Bronchial epithelial cell (primary cell): ENCODE measurements at places on chromosomes 5 and 9.

- DNase-seq: peak; percentile 38
Measured at GRCh38 chr5:25544652-25545249, 900.0 kb upstream of the CDH10 start.

DNA sequence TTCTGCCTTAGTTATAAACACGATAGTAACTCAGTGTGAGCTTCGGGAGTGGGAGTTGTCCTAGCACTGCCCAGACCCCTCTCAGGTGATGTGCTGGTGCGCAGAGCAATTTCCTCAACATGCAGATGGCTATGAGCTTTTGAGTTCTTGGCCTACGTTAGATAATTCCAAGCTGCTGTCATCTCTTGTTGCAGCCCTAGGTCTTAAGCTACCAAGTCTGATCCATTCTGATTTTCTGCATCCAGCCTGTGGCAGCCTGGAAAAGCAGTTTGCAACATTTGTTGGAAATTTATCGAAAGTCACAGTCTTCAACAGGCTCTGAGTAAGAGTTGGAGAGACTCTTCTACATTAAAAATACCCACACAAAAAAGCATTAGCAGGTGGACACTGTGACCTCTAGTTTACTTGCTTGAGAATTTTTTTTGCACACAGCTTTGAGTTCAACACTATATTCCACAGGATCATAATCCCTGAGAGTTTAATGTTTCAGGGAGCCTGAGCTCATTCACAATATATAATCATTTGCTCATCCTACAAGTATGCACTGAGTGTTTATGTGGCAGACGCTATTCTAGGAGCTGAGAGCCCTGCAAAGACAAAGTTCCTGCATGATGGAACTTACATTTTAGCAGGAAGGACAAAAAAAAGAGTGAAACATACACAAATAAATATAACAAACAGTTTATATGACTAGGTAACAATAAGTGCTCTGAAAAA, 91.6 kb downstream of the UBE2QL1 start:
- no peak for DNase-seq

DNA sequence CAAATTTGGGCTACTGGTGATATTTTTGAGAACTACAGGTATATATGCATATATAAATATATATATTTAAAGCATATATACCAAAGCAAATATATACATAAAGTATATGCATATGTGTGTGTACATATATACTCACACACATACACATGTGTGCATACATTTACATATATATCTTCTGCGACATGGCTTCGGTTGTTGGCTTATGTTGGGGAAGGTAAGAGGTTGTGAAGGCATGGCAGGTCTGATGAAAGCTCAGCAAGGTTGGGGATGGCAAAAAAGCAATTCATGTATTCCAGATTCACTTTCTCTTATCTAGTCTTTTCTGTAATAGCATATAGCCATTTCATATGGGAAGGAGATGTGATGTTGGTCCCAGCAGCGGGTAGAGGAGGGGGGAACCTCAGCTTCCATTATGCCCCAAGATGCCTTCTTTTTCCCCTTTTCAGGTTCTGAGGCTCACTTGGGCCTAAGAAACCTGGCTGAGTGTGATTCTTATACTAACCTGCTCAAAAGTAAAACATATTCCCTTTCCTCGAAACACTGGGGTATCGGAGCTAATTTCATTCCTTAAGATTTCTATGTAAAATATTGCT, 201.7 kb downstream of the MEF2C start:
- no peak for DNase-seq

DNA sequence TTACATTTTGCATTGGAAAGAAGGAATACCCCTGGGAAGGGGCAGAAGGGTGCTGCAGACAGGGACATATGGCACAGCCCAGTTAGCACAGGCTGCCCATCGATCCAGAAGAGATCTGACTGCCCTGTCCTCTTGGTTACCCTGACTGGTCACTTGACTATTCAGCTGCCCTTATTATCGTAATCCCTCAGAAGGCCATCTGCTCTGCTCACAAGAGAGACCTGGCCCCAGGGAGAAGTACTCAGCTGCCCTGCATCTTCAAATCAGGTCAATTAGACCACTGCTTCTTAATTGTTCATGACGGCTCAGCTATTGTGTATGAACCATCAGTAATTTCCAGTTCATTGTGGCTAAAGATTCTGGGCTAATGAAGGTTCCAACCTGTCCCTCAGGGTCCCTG, 345.0 kb downstream of the TLE1 start:
- DNase-seq: no peak

DNA sequence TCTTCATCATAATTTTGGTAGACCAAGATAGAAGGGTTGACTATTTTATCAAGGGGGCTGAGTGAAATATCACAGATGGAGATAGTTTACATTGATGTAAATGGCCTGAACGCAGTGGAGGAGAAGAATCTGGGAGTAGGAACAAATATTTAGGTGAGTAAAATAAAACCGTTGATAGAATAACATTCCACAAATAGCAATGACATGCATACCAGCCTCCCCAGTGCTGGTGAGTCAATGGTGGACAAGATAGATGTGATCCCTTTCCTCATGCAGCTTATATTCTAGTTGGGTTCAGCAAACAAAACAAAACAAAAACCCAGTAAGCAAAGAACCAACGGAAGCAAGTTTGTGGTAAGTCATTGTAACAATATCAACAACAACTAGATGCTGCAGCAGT, 385.2 kb downstream of the FAM170A start:
- no peak for DNase-seq

GRCh38 chr5:34452170-34452828, 203.8 kb upstream of the RAI14 start:
- DNase-seq: peak; percentile 44

- DNase-seq: no peak
Measured at GRCh38 chr5:140007311-140007710, 35.8 kb downstream of the NRG2 start.

DNA sequence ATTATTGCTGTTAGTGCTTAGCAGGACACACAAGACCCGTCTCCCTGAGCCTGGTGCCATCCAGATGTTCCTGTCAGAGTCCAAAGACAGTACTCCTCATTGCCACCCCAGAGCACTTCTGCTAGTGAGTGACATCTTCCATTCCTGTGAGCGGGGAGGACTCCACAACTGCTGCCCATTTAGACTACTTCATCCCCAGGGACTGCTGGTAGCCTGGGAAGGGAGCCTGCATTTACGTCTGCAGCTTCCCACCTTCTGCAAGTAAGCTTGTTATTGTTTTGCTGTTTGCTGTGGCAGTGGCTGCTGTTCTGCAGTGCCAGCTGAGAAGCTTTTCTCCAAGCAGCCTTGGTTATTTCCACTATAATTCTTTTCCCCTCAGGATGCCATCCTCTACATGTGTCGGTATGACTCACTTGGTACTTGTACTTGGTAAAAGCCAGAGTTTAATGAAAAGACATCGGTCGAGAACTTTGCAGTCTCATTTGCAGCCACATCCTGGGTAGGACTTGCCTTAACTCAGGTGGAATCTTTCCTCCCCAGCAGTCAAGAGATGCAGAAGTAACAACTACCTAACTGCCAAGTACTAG, 10.6 kb upstream of the MAP1B start:
- peak; percentile 8 for DNase-seq

DNA sequence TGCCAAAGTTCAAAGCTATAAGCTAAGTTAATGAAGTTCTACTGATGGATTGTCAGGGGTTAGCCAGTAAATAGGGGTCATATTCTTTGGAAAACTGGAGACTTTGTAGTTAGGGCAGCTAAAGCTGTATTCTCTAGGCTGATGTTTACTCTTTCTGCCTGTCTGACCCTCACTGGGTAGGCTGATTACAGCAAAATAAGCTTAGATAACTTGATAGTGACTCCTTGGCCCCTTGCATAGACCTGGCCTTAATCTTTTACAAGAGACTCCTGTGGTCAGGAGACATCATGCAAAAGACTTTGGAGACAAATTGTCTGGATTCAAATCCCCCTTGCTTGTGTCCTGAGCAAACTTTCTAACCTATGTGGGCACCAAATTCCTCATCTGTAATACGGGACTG, 314.4 kb upstream of the MSX2 start:
- no peak for DNase-seq

DNA sequence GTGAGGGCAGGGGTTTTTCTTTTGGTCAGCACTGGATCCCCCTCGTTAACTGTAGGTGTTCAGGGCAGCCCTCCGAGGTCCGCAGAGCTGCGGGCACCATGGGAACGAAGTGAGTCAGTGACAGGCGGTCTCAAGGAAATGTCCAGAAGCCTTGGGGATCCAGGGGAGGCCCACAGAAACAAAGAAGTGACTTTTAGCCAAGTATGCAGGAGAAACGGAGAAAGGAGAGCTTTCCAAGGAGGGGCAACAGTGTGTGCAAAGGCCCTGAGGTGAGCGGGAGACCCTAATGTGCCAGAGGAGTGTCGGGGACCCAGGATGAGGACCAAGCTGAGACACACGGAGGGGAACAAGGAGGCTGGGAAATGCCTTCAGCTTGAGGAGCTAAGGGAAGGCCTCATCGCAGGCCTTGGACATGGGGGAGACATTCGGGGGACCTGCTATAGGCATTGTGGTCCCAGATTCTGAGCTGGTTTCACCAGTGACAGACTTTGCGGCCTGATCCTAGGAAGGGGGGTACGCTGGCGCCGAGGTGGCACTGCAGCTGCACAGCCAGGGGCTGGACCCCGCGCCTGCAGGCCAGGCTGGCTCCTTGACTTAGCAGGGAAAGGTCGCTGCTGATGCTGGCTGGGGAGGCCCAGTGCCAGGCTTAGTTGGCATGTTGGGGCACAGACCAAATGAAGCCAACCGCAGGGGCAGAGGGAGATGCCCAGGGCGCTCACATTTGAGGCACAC, 3.3 kb downstream of the LTC4S start:
- DNase-seq: no peak

DNA sequence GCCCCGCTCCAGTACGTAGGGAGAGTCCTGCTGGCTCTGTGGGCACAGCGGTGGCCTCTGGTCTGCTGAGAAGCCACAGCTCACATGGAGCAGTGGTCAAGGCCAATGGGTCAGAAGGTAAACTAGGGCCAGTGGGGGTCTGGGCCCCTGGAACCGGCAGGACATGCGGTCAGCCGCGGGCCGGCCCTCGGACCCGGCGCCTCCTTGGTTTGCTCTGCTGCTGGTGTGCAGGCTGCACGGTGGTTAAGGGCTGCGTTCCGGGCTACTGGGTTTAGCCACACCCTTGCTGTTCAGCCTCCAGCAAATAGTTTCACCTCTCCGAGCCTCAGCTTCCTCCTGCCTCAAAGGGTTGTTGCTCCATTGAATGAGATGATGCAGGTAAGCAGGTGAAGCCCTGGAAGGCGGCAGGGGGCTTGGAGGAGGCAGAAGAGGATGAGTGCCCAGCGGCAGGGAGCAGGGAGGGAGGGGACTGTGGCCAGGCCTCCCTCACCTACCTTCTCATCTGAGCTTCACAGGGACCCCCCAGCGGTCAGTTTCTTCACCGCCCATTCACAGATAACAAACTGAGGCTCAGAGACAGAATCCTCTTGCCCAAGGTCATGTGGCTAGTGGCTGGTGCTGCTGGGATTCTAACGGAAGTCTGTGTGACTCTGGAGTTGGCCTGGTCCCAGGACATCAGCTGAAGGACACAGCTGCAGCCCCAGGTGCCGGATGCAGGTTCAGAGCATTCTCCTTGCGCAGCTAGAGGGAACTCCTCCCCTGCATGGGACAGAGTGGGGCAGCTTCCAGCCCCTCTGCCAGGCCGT, 3.7 kb upstream of the COL5A1 start:
- no peak for DNase-seq

DNA sequence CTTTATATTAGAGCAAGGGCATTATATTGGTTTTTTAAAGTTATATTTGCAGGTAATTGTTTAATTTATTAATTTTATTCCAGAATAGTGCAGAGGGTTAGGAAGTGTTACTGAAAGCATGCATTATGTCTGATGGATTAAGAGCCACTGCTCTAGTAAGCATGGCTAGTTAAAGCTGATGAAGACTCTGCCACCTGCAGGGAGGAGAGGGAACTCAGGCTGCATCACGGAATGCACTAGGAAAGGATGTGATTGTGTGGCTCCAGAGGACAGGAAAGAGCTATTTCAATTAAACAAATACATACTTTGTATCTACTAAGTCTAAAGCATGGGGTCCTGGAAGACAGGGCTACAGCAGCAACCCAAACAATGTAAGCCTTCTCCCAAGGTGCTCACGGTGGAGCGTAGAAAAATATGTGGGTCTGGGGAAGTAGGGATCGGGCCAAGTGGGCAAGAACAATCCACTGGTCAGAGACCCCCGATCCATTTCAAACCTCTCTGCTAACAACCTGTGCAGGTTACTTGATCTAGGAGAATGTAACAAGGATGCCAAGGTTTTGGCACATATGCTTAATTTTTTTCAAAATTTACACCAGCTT, 15.3 kb upstream of the GRXCR2 start:
- DNase-seq: peak; percentile 64

- no peak for DNase-seq
Measured at GRCh38 chr9:128421482-128421996, 882 bp downstream of the CERCAM start.

GRCh38 chr5:980001-980588, 28.5 kb upstream of the NKD2 start:
- DNase-seq: no peak

DNA sequence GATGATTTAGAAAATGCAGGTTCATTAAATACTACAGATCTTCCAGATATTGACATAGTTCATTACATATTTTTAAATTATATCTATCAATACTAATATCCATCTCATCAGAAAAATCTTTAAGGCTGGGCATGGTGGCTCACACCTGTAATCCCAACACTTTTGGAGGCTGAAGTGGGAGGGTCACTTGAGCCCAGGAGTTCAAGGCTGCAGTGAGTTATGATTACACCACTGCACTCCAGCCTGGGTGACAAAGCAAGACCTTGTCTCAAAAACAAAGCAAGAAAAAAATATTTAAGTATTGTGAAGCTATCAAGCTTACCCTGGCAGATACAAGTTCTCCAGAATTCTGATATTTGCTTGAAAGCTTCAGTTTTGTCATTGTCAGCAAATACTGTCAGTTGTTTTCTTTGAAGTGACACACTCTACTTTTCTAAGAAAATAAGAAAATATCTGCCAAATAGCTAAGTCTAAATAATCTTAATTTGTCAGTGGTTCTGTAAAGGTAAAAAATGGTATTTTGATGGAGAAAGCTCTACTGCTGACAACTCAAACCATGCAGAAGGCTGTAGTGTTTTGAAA, 14.9 kb downstream of the LYRM7 start:
- no peak for DNase-seq

GRCh38 chr9:33329979-33330378, 39.7 kb downstream of the NFX1 start:
- peak; percentile 84 for DNase-seq
